ENCODE measurements at places on chromosomes 12 and 14.

DNA sequence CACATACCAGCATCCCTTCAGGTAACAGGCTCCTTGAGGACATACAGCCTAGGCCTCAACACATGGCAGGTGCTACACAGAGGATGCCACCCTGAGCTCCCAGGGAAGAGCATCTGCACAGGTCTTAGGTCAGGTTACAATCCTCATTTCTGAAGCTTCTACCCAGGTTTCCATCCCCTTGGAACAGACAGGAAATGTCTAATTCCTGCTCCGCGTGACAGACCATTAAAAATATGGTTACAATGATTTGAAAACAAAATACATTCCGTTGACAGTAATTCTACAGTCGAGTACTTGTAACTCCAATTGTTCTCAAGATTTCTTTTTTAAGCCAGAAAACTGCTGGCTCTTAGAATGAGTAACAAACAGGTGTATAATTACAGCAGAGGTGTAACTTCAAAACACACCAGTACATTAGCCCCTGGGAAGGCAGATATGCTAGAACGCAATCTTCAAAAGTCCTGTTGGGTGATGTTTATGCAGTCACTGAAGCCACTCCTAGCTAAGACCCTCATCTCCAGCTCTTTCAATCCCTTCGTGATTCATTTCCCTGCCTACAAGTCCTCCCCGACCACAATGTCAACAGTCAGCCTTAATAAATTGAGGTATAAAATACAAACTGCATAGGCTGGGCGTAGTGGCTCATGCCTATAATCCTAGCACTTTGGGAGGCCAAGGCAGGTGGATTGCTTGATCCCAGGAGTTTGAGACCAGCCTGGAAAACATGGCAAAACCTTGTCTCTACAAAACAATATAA, 11.6 kb downstream of the SETD3 start:
- DNase-seq, result no peak

DNA sequence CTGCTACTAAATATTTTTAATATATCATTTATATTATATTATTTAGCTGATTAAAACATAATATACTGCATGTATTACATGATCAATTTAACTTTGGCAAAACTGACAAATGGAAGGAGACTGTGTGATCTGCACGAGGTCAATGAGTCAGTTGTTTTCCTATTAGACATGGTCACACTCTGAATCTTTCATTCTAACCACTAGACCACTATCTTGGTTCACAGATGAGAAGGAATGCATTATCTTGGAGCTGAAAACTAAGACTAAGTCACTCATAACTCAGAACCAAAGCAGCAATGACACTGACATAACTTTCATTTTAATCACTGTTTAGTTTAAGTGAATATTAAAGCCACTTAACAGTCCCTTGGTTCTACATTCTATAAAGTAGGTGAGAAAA, 37.4 kb downstream of the GNPTAB start:
- DNase-seq, result peak; percentile 29

- DNase-seq, result no peak
Observed at GRCh38 chr14:61229475-61229888, 51.7 kb downstream of the TMEM30B start.

GRCh38 chr12:132700212-132700822, 10.3 kb upstream of the PGAM5 start:
- DNase-seq, result no peak

GRCh38 chr12:76520348-76520747, 39.2 kb downstream of the OSBPL8 start:
- no peak for DNase-seq

GRCh38 chr14:75559451-75560222, 18.8 kb upstream of the FLVCR2 start:
- DNase-seq, result no peak

DNA sequence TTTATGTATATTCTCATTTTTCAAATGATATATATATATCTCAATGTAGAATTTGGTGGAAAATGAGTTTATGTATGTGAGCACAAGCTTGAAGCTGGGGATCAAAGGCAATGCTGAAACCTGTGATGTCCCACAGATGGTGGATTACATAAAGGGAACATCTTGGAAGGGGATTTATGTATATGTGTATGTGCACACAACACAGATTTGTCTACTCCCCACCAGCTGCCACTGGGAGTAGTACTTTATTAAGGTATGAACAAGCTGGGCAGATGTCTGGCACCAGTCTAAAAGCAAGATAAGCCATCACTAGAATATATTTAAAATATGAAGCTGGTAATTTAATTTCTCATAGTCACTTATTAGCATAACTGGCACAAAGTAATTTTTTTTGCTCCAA, 895.6 kb downstream of the SLC6A15 start:
- DNase-seq, result no peak

- DNase-seq, result no peak
Observed at GRCh38 chr14:105477660-105478397, 3.2 kb downstream of the CRIP2 start.

DNA sequence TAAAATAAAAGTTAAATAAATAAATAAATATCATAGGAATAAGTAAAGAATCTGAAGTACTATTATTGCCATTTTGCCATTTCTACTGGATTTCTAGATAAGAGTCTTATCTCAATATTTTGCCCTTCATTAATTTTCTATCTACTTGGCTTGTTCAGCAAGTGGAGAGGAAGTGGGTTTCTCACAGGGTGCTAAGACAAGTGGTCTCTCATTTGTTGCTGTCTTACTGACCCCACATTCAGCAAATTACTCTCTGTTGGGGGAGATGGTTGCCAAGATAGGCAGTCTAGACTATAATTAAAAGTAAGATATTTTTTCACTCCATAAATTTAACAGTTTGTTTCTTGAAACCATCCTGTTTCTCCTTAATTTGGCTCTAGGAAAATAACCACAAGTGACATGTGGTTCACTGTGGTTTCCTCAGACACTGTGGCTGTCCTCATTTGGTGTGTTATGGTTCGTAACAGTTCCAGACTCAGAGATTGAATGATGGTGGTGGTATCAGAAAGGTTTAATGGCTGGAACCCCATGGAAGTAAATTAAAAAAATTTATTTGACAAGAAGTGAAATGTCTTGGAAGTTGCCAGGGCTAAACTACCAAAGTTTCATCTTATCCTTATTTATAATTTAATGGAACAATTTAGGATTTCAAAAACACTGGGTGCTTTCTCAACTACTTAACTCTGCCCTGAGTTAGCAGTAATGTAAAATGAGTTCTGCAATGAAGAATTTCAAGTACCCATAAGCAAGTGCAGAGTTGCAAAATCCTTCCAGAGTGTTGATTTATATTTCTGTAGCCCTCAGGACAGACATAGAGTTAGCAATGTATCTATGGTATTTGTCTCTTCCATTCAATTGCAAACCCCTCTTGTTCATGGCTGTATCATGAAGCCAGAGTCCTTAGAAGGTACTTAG, 214.8 kb downstream of the MSRB3 start:
- no peak for DNase-seq

GRCh38 chr14:104355101-104356019, 217.0 kb downstream of the KIF26A start:
- DNase-seq, result no peak

- no peak for DNase-seq
Observed at GRCh38 chr12:57242691-57243454, 8.1 kb downstream of the STAC3 start.

- no peak for DNase-seq
Observed at GRCh38 chr14:94844593-94845152, 74.8 kb upstream of the GSC start.

DNA sequence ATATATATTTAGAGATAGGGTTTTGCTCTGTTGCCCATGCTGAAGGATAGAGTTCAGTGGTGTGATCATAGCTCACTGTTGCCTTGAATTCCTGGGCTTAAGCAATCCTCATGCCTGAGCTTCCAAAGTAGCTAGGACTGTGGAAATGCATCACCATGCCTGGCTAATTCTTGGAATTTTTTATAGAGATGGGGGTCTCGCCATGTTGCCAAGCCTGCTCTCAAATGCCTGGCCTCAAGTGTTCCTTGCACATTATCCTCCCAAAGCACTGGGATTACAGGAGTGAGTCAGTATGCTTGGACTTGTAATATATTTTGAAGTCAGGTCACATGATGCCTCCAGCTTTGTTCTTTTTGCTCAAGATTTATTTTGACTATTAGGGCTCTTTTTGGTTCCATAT, 178.0 kb downstream of the RPAP3 start:
- peak; percentile 35 for DNase-seq

GRCh38 chr12:118219106-118219505, 83.2 kb downstream of the PEBP1 start:
- no peak for DNase-seq

GRCh38 chr12:40903040-40903439, 210.8 kb downstream of the CNTN1 start:
- DNase-seq, result no peak

GRCh38 chr14:54529811-54530210, 20.1 kb downstream of the CGRRF1 start:
- DNase-seq, result no peak

GRCh38 chr12:123115409-123116121, 35.3 kb downstream of the PITPNM2 start:
- DNase-seq, result peak; percentile 87

DNA sequence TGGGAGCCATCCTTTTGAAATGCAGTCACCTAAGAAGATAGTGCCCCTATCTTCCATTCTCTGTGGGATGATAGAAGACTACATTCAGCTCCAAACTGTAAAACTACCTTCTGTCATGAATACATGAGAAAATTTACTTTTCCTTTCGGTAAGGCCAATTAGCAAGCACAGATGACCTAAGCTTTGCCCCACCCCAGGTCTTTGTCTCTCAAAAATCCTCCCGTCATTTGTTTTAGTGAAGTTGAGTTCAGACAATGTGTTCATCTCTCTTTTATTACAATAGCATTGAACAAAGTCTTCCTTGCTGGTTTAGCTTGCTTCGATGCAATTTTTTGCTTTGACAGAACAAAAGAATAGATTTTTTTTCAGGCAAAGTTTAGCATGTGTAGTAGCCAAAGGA, 18.2 kb upstream of the FSCB start:
- DNase-seq, result no peak

DNA sequence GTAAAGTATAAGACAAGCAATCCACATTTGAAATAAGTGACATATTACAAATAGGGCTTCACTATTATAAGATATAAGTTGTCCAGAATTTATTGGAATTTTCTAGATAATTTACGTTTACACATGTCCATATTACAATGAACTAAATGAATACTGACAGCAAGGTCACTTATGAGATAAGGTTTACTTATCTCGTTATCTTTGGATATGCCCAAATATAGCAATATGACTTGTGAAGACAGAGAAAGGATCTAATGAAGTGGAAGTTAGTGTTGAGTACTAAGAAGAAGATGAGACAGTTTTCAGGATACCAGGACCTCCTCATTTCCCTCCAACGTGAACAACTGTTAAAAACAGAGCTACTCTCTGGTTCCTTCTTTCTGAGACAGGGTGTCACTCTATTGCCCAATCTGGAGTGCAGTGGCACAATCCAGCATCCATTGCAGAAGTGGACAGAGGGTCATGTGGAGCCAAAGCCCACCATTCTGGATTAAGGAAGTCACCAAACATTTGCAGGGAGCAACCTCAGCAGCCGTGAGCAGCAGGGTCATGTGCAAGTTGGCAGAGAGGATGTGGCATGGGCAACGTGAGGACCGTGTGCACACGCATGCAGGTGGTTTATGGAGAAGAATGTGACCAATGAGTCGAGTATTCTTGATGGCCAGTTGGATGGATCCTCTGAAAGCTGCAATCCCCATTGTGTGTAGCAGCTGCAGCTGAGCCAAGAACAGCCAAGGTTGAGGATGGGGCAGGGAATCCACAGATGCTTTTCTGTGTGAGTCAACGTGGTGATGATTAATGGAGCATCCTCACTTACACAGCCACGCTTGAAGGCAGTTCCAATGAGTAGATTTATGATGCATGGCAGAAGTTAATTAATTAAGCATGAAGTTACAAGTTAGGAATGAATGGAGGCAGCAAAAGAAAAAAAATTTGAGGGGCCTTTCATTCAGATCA, 111.0 kb downstream of the BICD1 start:
- peak; percentile 76 for DNase-seq

DNA sequence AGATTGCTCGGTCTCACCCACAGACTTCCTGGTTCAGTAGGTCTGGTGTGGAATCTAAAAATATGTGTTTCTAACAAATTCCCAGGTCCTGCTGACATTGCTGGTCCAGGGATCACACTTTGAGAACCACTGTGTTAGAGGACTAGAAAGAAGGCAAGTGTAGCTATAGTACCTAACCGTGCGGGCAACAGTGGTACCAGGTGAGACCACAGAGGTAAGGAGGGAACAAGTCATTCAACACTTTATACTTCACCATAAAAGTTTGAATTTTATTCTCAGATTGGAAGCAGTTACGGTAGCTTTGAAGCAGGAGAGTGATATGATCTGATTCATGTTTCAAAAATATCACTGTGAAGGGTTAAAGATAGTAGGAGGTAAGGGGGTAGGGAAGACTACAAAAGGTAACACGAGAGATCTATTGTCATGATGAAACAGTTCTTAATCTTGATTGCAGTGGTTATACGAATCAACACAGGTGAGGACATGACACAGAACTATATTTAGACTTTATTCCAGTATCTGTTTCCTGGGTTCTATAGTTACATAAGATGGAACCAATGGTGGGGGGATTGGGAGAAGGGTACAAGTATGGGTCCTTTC, 73.5 kb downstream of the CDK17 start:
- DNase-seq, result no peak

- DNase-seq, result no peak
Observed at GRCh38 chr12:42473561-42473960, 116.0 kb downstream of the PRICKLE1 start.

GRCh38 chr14:37595809-37596621, 586 bp downstream of the TTC6 start:
- DNase-seq, result no peak

- no peak for DNase-seq
Observed at GRCh38 chr12:125871811-125872594, 806.8 kb downstream of the AACS start.

DNA sequence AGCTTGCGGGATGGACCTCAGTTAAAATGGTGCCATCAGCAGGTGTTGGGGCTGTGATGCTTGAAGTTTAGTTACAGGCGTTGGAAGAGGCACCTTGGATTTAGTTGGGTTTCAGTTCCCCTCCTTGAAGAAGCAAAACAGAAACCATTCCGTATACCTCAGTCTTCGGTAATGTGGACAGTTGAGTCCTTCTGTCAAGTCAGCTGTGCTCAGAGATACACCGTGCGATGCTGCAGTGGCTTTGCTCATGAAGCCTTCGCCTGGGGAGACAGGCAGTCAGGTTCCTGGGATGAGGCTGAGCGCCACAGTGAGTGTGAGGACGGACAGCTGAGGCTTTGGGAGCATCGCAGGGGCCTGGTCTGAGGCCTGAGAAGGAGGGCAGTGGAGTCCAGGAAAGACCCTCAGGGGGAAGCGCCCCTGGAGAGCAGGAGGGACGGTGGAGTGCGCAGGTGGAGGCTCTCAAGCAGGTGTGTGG, 7.4 kb downstream of the RAN start:
- no peak for DNase-seq

All from GM04504 (cell line).